GOT3 (cell line): ENCODE measurements at places on chromosomes 7 and 10.
A peak's percentile ranks its signal among the peaks of the same experiment; 100 is the strongest.

- peak; percentile 10 for DNase-seq
Measured at GRCh38 chr10:93468461-93469213, 13.5 kb downstream of the MYOF start.

DNA sequence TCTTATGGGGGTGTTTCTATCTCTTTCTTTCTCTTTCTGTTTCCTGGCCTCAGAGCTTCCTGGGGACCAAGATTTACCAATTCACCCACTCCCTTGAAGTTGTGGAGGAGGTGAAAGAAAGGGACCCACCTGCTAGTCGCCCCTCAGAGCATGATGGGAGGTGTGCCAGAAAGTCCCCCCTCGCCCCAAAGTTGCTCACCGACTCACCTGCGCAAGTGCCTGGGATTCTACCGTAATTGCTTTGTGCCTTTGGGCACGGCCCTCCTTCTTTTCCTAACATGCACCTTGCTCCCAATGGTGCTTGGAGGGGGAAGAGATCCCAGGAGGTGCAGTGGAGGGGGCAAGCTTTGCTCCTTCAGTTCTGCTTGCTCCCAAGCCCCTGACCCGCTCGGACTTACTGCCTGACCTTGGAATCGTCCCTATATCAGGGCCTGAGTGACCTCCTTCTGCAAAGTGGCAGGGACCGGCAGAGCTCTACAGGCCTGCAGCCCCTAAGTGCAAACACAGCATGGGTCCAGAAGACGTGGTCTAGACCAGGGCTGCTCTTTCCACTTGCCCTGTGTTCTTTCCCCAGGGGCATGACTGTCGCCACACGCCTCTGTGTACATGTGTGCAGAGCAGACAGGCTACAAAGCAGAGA, 12.2 kb downstream of the AQP1 start:
- DNase-seq = no peak

GRCh38 chr7:100093925-100094486, 5.2 kb downstream of the COPS6 start:
- DNase-seq = no peak

GRCh38 chr10:130067893-130068292, 42.7 kb downstream of the C10orf143 start:
- no peak for DNase-seq

GRCh38 chr7:39923091-39923490, 27.0 kb upstream of the CDK13 start:
- no peak for DNase-seq

DNA sequence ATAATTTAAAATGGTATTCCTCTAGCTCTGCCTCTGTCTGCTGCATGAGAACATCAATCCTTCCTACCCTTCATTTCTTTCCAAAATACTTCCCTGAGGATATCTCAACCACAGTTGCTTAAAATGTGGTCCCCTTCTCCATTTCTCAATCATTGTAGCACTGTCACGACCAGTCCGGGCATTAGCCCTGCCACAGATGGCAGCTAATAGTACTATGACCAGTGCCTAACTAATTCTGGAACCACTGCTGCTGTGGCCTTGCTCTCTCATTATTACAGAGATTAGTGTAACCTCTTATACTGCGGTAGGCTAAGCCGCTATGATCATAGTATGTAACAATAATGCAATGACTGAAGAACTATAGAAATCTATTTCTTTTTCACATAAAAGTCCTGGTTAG, 66.0 kb downstream of the REEP3 start:
- no peak for DNase-seq
